ENCODE measurements at places on chromosomes 1 and 21. TPM values are rescaled to one million over a fixed set of nuclear protein-coding genes. Genes with fewer than 3 reads are reported as not detected.

- no peak for DNase-seq
These were observed 4.3 kb downstream of the METTL13 start for GRCh38 chr1:171785766-171786165.

Gene AMPD1
- total RNA-seq, result not detected

GRCh38 chr1:64890699-64891447, 75.5 kb downstream of the JAK1 start:
- no peak for DNase-seq

Gene CFHR1
- total RNA-seq, result not detected

- no peak for DNase-seq
These were observed 354.8 kb upstream of the BRINP3 start for GRCh38 chr1:190832511-190832910.

DNA sequence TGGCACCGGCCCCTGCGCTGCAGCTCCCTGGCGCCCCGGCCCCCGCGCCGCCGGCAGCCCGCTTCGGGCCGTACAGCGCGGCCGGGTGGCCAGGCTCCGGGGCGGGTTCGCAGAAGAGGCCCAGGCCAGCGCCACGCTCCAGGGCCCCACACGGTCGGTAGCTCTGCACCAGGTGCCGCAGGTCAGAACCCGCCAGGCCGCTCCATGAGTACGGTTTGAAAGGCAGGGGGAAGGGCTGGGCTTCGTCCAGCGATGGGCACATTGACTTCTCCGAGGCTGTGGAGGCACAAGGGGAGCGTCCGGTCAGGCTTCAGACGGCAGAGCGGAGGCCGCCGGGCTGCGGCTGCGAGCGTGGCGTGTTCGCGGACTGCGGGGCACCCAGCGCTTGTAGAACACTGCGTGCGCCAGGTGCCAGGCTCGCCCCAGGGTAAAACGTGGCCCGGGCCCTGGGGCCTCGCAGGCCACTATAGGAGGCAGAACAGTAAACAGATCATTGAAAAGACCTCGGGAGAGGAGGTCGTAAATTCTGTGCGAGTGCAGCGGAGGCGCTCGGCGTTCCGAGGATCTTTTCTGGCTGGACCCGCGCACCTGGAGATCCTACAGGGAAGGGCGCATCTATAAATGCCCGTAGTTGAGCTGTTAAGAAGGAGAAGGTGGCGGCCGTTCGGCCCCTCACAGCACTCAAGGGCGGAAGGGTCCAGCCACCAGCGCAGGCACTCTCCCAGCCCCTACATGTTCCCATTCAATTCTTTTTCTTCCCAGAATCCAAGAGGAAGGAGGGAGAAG, 5.7 kb downstream of the GFI1 start:
- no peak for DNase-seq

GRCh38 chr21:38297194-38297631, 40.4 kb downstream of the KCNJ15 start:
- no peak for DNase-seq

DNA sequence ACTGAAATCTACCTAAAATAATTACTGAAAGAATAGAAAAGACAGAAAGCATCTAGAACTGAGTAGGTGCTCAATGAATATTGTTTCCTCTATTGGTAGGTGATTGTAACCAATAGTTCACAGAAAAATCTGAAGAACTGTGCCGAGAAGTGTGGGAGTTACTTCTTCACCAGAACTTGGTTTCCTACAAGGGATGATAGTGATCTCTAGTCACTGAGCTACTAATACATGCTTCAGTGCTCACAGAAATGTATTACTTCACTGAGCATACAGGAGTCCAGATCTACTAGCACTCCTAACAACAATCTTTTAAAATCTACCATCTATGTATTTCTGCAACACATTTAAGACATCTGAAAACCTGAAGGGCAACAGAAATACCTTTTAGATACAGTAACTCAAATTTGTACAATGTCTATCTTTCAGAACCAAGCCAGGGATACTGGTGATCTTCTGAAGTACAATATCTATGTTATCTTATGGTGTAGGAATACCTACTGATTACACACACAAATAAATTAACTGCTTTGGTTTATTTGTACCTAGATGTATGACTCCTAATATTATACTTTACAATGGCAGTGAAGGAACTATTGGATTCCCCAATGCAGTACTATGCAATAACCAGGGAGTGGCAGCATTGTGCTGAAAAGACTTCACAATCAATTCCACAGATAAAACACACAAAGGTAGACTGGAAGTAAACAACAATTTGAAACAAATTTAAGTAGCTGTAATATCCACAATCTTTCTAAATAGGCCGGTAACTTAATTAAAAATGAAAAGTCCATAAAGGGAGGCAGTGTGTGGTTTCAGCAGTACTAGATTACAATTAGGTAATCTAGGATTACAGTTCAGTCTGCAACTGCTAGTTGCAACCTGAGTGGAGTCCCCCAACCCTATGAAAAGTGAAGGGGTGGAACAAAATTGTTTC, 243.0 kb downstream of the SLC45A1 start:
- DNase-seq, result no peak

GRCh38 chr1:44847845-44848244, 4.8 kb upstream of the PTCH2 start:
- no peak for DNase-seq

Gene BACE2
- total RNA-seq, result 94.4 TPM

- DNase-seq, result no peak
These were observed 866 bp upstream of the WNT2B start for GRCh38 chr1:112507921-112508277.

Gene CFHR5
- not detected for total RNA-seq

DNA sequence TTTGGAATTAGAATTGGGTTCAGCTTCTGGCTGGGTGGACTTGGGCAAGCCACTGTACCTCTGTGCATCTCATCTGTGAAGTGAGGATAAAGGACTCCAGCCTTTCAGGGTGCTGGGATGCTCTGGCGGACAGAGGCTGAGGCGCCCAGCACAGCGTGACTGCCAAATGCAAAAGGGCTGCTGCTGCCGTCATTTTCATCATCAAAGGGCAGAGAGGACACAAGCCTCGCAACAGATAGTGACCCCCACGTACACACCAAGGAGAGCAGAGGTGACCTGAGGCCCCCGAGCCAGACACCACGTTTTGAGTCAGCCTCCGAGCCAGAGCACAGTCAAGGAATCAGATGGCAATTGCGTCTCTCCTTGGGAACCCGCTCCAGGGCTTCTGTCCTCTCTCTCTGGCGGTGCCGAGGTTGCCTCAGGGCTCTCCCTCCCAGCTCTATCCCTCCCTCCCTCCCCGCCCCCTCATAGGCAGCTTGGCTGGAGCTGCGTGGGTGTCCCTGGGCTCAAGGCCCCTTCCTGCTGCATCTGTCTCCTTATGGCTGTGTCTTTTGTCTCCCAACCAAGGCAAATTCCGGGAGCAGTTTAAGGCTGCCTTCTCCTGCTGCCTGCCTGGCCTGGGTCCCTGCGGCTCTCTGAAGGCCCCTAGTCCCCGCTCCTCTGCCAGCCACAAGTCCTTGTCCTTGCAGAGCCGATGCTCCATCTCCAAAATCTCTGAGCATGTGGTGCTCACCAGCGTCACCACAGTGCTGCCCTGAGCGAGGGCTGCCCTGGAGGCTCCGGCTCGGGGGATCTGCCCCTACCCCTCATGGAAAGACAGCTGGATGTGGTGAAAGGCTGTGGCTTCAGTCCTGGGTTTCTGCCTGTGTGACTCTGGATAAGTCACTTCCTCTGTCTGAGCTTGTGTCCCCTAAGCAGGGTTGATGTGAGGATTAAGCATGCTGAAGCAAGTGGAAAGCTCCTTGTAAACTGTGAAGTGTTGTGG, 9.0 kb downstream of the HCRTR1 start:
- no peak for DNase-seq

GRCh38 chr1:47161298-47162040, 24.2 kb downstream of the CYP4A22 start:
- DNase-seq, result no peak

DNA sequence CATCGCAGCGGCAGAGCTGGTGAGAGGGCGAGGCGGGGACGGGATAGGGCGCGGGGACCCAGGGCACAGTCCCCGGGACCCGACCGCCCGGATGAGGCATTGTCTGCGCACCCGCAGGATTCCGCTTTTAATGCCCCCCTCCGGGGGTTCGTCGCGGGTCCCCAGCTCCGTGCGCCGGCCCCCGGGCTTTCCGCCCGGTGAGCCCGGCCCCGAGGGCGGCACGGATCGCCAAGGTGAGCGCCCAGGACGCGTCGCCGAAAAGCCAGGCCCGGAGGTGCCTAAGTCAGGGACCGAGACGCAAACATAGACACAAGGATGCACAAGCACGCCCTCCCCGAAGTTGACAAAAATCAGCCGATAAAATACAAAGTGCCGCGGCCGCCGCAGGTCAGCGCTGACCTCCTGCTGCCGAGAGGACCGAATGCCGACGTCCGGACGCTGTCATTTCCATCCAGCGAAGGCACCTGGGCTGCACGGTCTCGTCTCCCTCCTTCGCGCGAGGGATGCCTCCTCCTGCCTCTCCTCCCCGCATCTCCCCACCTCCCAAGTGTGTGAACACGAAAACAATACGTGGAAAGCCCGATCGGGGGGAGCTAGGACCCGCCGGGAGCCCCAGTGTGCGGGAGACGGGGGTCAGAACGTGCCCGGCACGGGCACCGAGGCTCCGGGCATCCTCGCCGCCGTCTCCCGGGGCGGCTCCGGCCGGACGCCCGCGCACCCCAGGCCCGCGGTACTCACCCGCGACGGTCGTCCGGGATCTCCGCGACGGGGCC, 101.1 kb upstream of the SOD1 start:
- no peak for DNase-seq

DNA sequence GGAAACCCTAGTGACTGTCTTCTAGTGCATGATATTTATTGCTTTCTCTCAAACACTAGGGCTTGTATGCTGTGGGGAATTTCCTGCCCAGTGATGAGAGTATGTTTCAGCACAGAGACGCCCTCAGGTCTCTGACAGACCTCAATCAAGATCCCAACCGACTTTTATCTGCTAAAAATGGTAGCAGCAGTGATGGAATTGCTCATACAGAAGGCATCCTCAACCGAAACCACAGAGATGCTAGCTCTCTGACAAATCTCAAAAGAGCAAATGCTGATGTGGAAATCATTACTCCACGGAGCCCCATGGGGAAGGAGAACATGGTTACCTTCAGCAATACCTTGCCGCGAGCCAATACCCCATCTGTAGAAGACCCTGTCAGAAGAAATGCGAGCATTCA, 41.3 kb downstream of the PLPPR4 start:
- DNase-seq, result no peak

DNA sequence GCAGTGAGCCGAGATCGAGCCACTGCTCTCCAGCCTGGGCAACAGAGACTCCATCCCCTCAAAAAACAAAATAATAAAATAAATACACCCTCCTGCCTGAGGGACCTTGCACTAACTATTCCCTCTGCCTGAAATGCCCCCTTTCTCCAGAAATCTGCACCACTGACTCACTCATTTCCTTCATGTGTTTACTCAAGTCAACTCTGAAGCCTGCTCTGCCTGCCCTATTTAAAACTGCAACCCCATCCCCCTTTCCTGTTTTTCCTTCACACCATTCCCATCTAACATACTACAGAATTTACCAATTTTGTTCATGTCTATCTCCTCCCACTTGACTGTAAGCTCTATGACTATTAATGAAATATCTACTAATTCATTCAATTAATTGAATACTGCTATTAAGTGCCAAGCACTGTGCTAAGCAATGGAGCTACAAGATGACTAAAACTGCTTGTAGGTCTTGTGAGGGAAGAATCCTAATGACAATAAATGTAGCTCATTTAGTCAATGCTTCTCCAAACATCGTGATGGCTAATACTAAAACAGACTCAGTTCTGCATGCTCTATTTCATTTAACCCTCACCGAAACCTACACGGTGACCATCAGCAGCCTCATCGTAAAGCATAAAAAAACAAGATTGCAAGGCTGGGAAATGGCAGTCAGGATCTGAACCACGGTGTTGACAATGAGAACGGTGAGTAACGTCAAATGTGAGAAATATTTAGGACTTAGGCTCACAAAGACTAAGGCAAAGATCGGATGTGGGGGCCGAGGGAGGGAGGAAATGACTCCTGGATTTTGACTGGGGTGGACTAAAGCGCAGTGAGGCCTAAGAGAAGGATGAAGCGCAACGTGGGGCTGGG, 749 bp upstream of the TMEM39B start:
- no peak for DNase-seq

- DNase-seq, result no peak
These were observed 104.9 kb upstream of the SOD1 start for GRCh38 chr21:31554511-31555022.

DNA sequence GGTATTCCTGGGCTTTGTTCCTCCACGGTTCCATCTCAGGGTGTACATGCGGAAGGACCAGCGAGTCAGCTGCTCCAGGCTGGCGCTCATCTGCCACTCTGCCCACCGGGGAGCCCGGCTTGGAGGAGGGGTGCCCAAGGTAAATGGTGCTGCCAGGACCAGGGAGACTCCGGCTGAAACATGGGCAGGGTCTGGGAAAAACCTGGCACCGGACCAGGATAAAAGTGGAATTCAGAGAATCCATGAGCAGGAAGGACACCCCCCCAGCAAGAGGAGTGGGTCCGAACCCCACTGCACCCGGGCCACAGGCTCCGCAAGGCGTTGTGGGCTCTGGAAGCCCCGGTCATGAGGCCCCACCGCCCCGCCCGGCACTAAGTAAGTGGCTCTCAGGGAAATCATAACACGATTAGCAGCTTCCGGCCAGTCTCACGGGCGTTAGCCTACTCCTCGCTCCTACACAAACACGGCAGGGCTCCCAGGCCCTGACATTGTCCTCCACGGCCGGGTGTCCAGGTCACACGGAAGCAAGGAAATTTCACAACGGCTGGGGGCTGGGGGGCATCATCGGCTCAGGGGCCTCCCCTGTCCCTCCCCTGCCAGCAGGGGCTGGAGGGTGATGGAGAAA, 21.1 kb downstream of the MEGF6 start:
- DNase-seq, result no peak

GRCh38 chr1:72869873-72870272, 587.5 kb upstream of the NEGR1 start:
- no peak for DNase-seq

DNA sequence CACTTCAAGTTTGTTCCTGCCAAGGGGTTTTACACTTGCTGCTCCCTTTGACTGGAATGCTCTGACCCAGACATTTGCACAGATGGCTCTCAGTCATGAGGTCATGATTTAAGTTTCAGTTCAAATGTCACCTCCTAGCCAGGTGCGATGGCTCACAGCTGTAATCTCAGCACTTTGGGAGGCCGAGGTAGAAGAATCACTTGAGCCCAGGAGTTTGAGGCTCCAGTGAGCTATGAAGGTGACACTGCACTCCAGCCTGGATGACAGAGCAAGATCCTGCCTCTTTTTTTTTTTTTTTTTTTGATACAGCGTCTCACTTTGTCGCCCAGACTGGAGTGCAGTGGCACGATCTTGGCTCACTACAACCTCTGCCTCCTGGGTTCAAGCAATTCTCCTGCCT, 4.5 kb upstream of the ZMYM4 start:
- DNase-seq, result no peak

- no peak for DNase-seq
These were observed 12.7 kb upstream of the WDR26 start for GRCh38 chr1:224447251-224447650.

- no peak for DNase-seq
These were observed 66.5 kb upstream of the LYST start for GRCh38 chr1:235933017-235933765.

All from breast epithelium (tissue), 4 donors.